ENCODE measurements at places on chromosomes 1 and 21. TPM values are rescaled to one million over a fixed set of nuclear protein-coding genes. Genes with fewer than 3 reads are reported as not detected.

GRCh38 chr1:195130598-195130997, 1477.6 kb downstream of the KCNT2 start:
- DNase-seq = no peak

- DNase-seq = no peak
Measured at GRCh38 chr1:47926461-47926999, 70.7 kb downstream of the TRABD2B start.

GRCh38 chr1:97500760-97501159, 420.1 kb downstream of the DPYD start:
- no peak for DNase-seq

DNA sequence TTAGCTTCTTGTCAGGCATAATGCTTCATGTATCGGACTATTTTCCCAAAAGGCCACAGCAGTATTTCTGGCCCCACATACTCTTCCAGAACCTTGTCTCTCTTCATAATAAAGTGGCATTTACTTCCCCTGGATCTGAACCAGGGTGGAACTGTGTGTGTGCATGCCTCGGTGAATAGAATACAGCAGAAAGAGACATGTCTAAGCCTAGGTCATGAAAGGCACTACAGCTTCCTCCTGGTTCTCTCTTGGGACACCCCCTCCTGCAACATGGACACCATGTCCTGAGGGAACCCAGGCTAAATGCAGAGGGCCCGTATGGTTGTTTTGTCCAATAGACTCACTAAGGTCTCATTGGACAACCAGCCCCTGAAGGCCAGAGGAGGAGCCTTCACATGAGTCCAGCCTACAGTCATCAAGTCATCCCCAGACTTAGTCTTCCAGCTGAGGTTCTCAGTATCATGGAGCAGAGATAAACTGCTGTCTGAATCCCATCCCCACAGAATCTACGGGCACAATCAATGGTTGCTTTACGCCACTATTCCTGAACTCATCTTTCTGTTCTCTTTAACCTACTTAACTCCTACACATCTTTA, 35.0 kb downstream of the USP24 start:
- DNase-seq = no peak

GRCh38 chr1:43267818-43268425, 1.9 kb upstream of the TMEM125 start:
- DNase-seq = no peak

DNA sequence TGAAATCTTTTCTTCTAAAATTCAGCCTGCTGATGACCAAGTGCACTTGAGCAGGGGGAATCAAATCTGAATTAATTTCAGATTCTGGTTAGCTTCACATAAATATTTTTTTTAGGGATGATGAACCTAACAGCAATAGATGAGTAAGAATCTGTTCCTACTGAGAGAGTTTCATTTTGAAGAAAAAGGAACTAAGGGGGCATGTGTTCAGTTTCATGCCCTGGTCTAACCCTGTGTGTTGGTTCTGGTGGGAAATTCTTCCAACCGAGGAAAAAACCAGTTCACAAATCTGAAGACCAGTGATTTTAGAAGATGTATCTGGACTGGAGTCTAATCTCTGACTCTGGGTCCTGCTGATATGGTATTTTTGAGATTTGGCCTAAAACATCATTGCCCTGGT, 13.7 kb downstream of the SELL start:
- no peak for DNase-seq

- peak; percentile 65 for DNase-seq
Measured at GRCh38 chr1:155078469-155079209, at the start of gene EFNA3. Gene EFNA3, plus strand, starts transcription at chr1:155078837. Its CDS starts 105 bp downstream, at chr1:155078942.

DNA sequence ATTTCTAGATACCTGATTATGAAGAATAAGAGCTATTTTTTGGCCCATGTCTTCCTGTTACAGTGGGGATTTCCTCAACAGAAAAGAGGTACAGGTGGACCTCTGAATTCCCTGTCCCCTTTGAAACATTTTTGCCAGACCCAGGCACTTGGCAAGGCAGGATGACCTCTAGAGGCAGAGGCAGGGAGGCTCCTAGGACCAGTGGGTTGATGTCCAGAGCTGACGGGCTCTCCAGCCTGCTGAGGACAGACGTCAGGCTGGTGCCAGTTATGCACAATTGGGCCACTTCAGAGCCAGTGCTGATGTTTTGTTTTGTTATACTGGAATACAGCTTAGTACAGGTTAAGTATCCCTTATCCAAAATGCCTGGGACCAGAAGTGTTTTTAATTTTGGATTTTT, 18.5 kb upstream of the A3GALT2 start:
- DNase-seq = no peak

DNA sequence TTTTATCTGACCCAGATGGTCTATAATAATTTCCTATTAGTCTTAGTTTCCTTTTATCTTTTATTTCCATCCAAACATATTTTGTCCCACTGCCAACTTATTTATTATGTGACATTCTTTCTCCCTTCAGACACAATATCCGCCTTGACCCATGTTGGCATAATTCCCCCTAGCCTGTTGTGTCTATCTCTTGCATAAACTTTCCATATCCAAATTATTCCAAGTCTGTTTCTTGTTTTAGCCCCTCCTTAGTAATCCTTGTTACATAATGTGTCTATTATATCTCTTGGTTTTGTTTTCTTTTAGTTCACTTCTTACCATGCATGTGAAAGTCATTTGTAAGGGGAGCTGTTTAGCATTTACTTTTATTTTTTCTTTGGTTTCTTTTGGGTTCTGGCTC, 81.6 kb upstream of the CACHD1 start:
- peak; percentile 37 for DNase-seq

GRCh38 chr1:211813590-211813989, 17.0 kb downstream of the LPGAT1 start:
- no peak for DNase-seq

DNA sequence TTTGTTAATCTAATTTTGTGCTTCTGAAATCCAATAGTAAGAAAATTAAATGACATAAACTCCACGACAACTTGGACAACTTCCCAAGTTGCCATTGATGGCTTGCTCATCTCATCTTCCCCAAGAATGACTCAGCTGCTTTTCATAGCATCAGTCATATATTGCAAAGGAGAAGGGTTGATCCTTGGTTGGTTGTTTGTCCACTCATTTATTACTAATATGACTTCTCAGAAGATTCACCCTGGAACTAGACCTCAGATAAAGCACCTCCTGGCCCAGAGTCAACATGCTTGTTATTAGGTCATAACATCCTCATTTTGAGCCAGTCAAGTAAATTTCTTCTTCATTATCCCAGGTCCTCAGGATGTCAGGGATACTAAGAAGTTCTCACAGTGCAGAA, 2.3 kb upstream of the LCE3D start:
- no peak for DNase-seq

GRCh38 chr1:75126611-75127101, 7.5 kb upstream of the LHX8 start:
- no peak for DNase-seq

DNA sequence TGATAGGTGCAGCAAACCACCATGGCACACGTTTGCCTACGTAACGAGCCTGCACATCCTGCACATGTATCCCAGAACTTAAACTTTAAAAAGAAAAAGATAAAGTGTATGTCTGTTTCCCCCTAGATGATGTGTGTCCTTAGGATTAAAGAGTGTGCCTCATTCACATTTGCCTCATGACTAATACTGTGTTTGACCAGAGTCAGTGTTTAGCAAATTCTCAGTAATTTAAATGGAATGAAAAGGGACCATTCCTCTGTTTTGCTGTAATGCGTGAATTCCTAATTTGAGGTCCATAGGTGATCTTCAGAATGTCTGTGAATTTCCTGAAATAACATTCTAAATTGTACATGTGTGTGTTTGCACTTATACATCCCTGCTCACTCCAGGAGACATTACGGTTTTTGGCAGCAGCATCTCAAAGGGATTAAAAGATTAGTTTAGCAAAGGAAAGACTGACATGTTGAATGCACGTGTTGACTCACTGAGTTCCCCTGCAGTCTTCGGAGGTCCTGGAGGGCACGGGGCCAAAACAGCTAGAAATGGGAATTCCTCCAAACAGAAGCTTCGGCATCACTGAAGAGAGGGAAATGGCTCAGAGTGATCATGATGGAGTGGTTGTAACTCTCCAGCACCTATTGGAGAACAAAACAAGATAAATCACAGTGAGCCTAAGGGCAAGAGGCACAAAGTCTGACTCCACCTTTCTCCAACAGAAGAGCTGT, 19.1 kb upstream of the SLC35F3 start:
- DNase-seq = no peak

Gene MR1
- polyA plus RNA-seq = 2.5 TPM

Gene TFF2
- not detected for polyA plus RNA-seq

Gene VWA5B1
- polyA plus RNA-seq = not detected

Gene AQP10
- not detected for polyA plus RNA-seq

All from endothelial cell of umbilical vein (primary cell).